ENCODE measurements at places on chromosomes 6 and 20. TPM values are rescaled to one million over a fixed set of nuclear protein-coding genes. Genes with fewer than 3 reads are reported as not detected.

Gene ERMARD
- 21.3 TPM for total RNA-seq

Gene SLC35F1
- total RNA-seq: under 0.01 TPM

Gene SLC17A1
- not detected for total RNA-seq

Gene COL11A2
- 0.26 TPM for total RNA-seq

Gene PRSS16
- total RNA-seq: not detected

Gene PKIB
- total RNA-seq: 1.3 TPM

Gene TRIM15
- total RNA-seq: not detected

Gene BACH2
- total RNA-seq: 1.5 TPM

Gene MEI4
- not detected for total RNA-seq

Gene ADGRG6
- 49.9 TPM for total RNA-seq

Gene GPSM3
- total RNA-seq: 1.3 TPM

Gene ZKSCAN3
- 6.9 TPM for total RNA-seq

Gene TMEM170B
- total RNA-seq: 4.5 TPM

Gene OR2H2
- total RNA-seq: not detected

Gene PEDS1
- total RNA-seq: 7.2 TPM

Gene WFDC12
- not detected for total RNA-seq

Gene FKBP1C
- 0.26 TPM for total RNA-seq

Gene OXT
- total RNA-seq: not detected

Gene BPI
- not detected for total RNA-seq

Gene RRAGD
- 1.8 TPM for total RNA-seq

Gene PNLDC1
- total RNA-seq: not detected

Gene FRK
- 0.33 TPM for total RNA-seq

Gene CARMIL1
- 10.2 TPM for total RNA-seq

Gene ZBP1
- not detected for total RNA-seq

Gene NT5DC1
- 8.1 TPM for total RNA-seq

Gene LINC00237
- not detected for total RNA-seq

Gene PTGIS
- 79.1 TPM for total RNA-seq

Gene RAET1L
- not detected for total RNA-seq

Gene OR2H1
- not detected for total RNA-seq

Gene FAM162B
- total RNA-seq: 13.1 TPM

Gene WFDC2
- total RNA-seq: not detected

Gene CENPW
- 8.3 TPM for total RNA-seq
